Stimulated activated CD4-positive, alpha-beta T cell treated with anti-CD3 and anti-CD28 coated beads, Interleukin-1b, Interleukin-23, amount 100 ng/mL, for 1 hour (primary cell): ENCODE measurements at places on chromosomes 2 and 18.

GRCh38 chr2:174335254-174335987 lies 667 bp downstream of the SP9 start:
- no peak for DNase-seq

DNA sequence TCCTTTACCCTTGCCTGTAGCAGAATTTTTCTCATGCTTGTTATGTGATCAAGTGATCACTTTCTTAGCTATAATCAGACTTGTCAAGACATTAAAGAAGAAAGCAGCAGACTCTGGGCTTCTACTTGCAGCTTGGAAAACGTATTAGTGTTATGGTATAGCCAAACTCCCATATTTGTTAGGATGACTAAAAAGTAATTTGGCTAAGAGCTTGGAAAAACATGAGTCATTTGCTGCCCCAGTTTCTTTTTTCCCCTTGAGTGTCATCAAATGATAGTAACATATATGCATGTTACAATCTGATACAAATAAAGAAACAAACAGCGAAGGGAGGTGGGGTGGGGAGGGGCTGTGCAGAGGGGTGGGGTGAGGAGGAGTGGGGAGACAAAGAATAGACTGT lies 155.5 kb downstream of the IKZF2 start:
- no peak for DNase-seq

DNA sequence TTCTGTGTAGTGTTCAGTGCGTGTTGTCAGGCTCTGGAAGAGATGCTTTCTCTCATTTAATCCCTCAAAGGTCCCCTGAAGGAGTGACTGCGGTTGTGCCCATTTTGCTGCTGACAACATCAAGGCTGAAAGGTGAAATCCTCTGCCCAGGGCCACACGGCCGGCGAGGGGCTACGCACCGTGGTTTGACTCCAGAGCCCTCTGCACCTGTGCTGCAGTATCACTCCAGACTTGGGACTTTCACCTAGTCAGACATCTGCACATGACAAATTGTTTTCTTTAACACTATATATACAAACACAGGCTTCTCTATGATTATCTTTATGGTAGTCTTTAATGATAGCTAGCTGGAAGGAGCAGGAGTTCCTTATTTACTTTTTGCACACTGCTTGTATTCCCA lies 90.2 kb downstream of the ARMC9 start:
- DNase-seq = no peak

DNA sequence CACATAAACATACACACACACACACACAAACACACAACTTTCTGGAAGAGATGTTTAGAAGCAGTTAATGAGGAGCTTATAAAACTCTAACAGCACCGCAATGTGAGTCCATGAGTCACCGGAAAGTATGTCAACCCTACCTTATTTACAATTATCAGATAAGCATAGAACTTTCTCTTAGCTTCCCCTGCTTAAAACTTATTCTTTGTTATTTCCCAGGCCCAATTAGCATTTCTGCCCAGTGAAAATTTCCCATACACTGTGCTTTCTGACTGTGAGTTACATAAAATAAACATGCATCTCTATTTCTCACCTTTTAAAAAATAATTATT lies 737.6 kb downstream of the LRP1B start:
- DNase-seq = no peak

DNA sequence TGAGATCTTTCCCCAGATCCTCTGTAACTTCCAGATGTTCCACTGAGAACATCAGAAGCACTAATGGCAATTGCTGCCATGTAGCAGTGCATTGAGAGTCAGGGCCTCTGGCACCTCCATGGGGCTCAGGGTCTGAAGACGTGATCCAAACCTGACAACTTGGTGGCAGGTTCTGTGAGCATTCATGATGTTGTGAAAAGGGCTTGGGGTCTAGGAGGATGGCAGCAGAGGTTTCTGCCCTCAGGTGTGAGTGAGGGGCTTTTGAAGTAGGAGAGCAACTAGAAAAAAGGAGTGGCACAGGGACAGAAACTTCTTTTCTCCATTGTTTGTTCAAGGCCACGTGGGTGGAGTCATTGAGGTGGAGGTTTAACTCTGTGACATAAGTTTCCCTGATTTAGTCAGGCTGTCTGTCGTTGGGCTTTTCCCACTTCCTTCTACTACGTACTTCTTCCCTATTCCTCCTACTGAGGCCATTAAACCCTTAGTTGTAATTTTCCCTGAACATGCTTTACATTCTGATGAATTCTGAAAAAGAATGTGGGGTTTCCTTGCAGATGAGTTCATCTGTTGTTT lies 13.1 kb downstream of the CFLAR start:
- DNase-seq = no peak

GRCh38 chr2:231992888-231993287 lies 31.4 kb downstream of the DIS3L2 start:
- DNase-seq = no peak

- no peak for DNase-seq
Observed at GRCh38 chr2:218557941-218558340, 10.2 kb downstream of the USP37 start.

- no peak for DNase-seq
Observed at GRCh38 chr2:186349508-186349907, 136.6 kb upstream of the ZC3H15 start.
